Activated naive CD4-positive, alpha-beta T cell (primary cell): ENCODE measurements at places on chromosomes 2 and 18.
A peak's percentile ranks its signal among the peaks of the same experiment; 100 is the strongest.

GRCh38 chr2:45850558-45850957 is 199.1 kb downstream of the PRKCE start:
- no peak for DNase-seq

GRCh38 chr2:239233576-239233975 is 167.2 kb downstream of the HDAC4 start:
- no peak for DNase-seq

- no peak for DNase-seq
These were observed 114.5 kb downstream of the INSIG2 start for GRCh38 chr2:118202707-118203303.

GRCh38 chr2:199101487-199101886 is 356.3 kb downstream of the SATB2 start:
- no peak for DNase-seq

DNA sequence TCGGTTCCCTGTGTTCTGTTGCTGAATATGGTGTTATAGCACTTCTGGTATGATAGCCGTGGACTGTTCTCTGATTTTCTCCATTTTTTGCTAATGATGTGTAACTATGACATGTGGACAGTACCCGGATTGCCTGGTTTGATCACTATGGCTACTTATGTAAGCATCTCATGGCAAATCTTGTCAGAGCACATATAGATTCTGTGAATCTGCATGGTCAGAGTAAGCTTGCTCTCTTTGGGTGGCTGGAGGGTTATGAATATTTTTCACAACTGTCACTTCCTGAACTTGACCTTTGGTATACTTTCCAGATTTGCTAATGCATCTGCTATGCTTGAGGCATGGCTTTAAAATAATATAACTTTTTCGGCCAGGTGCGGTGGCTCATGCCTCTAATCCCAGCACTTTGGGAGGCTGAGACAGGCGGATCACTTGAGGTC is 36.8 kb upstream of the ATP8B1 start:
- DNase-seq, result no peak

- DNase-seq, result no peak
These were observed 158.4 kb downstream of the FMNL2 start for GRCh38 chr2:152493417-152493816.

GRCh38 chr2:132521341-132521740 is 104.7 kb downstream of the GPR39 start:
- no peak for DNase-seq

DNA sequence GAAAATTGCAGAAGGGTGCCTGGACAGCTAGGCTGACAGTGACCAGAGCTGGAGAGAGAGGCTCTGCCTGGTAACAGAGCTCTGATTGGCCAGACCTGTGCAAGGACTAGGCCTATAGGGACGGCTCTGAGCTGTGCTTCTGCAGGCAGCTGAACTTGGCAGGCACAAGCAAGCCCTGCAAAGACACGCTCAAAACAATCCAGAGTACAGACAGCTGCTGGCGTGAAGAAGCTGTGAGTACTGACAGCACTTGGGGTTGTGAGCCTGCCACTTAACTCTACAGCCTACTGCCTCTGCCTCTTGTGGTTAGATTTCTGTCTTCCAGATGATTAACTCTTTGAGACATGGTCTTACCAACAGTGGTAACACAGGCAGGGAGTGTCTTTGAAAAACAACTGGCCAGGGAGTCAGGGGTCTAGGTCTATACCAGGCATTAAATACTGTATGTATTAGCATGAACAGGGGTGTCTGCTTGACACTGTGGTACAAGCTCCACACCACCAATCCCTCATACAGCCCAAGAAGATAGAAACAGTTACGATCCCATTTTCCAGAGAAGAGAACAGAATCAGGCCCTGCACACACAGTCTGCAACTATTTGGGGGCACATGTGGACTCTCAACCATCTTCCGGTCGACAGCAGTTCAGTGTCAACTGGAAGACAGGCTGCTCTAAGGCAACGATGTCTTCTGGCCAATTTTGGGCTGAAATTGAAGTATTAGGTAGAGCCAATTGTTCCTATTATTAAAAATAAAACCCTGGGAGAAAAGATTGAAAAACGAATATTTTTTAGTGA is 568.4 kb downstream of the TNS1 start:
- DNase-seq, result no peak

- no peak for DNase-seq
These were observed 188.9 kb downstream of the CMPK2 start for GRCh38 chr2:6676776-6677175.

DNA sequence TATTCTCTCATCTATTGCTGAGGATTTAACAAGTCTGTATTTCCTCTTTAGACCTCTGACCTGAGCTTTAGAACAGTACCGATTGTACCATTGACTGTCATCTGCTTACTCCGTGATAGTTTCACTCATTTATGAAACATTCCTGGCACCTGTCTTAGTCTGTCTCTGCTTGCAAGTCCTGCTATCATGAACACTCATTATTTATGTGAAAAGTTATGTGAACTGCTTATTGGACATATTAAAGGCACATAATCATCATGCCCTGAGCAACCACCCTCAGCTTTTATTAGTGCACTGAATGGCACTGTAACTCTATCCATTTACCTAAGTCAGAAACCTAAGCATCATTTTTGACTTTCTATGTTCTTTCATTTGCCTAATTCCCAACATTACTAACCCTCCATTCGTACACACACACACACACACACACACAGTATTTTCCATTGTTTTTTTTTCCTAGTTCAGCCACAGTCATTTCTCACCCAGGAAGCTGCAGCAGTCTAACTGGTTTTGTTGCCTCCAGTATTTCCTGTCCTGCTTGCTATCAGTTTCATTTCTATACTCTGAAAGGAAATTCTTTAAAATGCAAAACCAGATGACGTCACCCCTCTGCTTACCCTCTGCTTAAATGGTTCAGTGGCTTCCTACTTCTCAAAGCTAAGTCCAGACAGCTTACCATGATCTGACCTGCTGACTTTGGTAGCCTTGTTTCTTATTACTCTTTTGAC is 146.1 kb downstream of the HAUS1 start:
- peak; percentile 1 for DNase-seq

- DNase-seq, result no peak
These were observed 4.6 kb downstream of the ATG16L1 start for GRCh38 chr2:233256048-233256447.

GRCh38 chr2:241354668-241355658 is 1.1 kb upstream of the FARP2 start:
- DNase-seq, result peak; percentile 65

- no peak for DNase-seq
These were observed 68.3 kb upstream of the PPM1B start for GRCh38 chr2:44100351-44100750.

- DNase-seq, result no peak
These were observed 436 bp upstream of the SMYD1 start for GRCh38 chr2:88067189-88067588.

- no peak for DNase-seq
These were observed 49.3 kb downstream of the USP37 start for GRCh38 chr2:218518876-218519275.

DNA sequence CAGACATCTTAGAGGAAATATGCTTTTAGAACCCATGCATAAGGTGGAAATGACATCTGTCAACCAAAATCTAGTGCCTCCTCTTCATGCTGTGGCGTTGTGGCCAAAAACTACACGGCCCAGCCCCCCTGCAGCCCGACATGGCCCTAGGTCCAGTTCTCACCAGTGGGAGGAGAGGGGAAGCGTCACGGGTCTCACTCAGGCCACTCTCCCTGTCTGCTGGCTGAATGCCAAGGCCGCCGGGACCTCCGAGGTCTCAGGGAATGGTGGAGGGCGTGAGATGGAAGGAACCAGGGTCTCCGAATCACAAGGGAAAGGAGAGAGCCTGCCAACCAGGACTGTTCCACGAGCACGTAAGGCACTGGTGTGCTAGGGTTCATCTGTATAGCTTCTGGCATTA is 361.0 kb downstream of the ANAPC1 start:
- DNase-seq, result no peak

GRCh38 chr2:170368370-170368769 is 190.4 kb downstream of the MYO3B start:
- no peak for DNase-seq

- DNase-seq, result no peak
These were observed 219.2 kb upstream of the UBE2E3 start for GRCh38 chr2:180761224-180761623.

DNA sequence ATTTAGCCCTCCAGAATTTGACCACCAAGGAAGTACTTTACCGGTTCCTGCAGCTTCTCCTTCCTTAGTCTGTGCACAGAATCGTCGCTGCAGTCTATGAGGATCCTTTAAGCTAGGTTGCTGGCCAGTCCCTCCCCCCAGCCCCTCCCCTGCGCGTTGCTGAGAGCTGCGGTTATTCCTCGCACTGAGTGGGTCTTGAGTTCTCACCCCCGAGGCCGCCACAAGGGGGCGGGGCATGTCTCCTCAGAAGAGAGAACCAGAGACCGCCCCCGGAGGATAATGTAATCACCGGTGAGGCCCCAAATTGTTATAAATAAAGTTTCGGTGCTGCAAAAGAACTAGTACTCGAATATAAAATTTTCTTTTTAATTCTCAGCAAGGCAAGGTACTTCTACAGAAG is 1184.9 kb upstream of the CDH2 start:
- no peak for DNase-seq

- DNase-seq, result no peak
These were observed 9.9 kb downstream of the TMEM37 start for GRCh38 chr2:119441376-119442225.

- no peak for DNase-seq
These were observed 67.8 kb downstream of the DIS3L2 start for GRCh38 chr2:232029346-232029745.

GRCh38 chr2:45024600-45025291 is 15.5 kb upstream of the SIX2 start:
- DNase-seq, result no peak

DNA sequence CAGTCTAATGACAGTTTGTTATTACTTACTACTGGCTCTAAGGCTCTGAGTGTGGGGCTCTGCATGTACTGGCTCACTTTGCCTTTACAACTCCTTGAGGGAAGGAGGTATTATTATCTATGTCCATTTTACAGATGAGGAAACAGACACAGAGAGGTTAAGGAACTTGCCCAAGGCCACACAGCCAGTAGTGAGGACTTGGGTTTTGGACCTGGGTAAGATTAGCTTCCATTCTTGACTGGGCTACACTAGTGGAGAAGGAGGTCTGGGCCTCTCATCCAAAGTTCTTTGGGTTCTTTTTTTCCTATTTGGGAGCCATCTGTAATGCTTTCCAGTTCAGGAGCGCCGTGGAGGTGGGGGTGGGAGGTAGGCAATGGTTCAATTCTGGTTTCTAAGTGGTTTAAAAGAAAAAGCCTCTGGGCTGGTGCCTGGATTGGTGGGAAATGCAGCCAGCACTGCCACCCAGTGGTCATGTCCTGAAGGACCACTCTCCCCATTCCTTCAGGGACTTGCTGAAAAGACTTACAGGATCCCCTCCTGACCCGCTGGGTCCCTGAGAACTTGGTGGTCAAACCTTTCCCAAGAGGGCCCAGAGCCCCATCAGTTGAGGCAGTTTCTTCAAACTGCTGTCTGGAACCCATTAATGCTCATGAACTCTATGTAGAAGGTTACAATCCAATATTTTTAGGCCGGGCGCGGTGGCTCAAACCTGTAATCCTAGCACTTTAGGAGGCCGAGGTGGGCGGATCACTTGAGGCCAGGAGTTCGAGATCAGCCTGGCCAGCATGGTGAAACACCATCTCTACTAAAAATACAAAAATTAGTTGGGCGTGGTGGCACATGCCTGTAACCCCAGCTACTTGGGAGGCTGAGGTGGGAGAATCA is 38.6 kb upstream of the NOTO start:
- DNase-seq, result peak; percentile 19

DNA sequence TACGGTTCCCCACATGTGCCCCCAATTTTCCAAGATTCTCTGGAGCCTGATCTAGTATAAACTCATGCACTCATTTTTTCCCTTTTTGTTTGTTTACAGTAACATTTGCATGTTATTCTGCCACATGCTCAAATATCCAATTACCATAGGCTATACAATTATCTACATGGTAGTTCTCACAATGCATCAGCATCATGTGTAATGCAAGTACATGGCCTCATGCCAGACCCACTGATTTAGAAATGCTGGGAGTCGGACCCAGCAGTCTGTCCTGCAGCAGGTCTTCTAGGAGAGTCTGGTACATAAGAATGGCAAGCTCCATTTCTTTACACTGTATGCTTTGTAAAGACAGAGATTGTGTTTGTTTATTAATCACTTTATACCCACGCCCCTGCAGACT is 107.7 kb downstream of the CBLN2 start:
- no peak for DNase-seq

- DNase-seq, result no peak
These were observed 1.1 kb upstream of the APCDD1 start for GRCh38 chr18:10453261-10453805.

- DNase-seq, result no peak
These were observed 157.9 kb downstream of the ARL4C start for GRCh38 chr2:234339011-234339410.

DNA sequence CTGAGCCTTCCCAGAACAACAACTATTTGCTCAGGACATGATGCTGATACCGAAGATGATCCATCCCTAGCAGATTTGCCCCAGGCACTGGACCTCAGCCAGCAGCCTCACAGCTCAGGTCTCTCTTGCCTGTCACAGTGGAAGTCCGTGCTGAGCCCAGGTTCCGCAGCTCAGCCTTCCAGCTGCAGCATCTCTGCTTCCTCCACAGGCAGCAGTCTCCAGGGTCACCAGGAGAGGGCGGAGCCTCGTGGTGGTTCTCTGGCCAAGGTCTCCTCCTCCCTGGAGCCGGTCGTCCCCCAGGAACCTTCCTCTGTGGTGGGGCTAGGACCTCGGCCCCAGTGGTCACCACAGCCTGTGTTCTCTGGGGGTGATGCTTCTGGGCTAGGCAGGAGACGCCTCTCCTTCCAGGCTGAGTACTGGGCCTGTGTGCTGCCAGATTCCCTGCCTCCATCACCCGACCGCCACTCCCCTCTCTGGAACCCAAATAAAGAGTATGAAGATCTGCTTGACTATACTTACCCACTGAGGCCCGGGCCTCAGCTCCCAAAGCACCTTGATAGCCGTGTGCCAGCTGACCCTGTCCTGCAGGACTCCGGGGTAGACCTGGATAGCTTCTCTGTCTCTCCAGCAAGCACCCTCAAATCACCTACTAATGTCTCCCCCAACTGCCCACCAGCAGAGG is 15.4 kb downstream of the CEP68 start:
- no peak for DNase-seq

DNA sequence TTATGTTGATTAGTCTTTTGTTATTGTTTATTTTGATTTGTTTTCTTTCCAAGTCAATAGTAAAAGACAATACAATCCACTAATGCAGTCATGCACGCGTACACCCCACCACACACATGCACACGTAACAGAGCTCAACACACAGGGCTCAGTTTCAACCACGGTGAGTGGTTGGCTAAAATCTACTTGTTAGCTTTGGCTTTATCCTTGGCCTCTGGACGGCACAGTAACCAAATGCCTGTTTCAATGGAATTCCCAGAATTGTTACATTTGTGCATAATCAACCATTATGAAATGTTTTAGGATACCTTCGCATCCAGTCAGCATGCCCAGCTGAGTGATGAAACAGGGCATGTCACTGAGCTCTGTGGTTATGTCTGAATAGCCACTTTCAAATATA is 53.2 kb downstream of the NYAP2 start:
- DNase-seq, result no peak

- DNase-seq, result peak; percentile 38
These were observed 547 bp downstream of the SLC35F5 start for GRCh38 chr2:113755835-113756354.

GRCh38 chr18:75489493-75490190 is 62.1 kb upstream of the SMIM21 start:
- no peak for DNase-seq
